ENCODE measurements at places on chromosomes 4 and X.

DNA sequence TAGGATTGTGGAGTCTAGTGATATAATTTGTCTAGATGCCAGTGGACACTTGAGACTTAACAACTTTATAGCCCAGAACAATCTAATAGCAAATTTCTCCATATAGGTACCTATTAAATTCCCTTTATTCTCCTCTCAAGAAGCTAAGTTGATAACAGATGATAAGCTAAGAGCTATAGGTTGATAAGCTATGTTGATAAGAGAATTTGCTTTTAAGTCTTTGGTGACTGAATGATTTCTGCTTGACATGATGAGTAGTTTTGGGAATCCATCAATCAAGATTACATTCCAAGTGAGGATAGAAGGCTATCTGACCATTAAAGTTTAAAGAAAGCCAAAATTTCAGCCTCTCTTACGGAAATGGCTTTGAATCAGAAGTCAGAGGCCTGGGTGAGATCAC, 131.6 kb downstream of the EMCN start:
- no peak for DNase-seq

GRCh38 chrX:75096331-75096730, 59.8 kb downstream of the ABCB7 start:
- DNase-seq: no peak

DNA sequence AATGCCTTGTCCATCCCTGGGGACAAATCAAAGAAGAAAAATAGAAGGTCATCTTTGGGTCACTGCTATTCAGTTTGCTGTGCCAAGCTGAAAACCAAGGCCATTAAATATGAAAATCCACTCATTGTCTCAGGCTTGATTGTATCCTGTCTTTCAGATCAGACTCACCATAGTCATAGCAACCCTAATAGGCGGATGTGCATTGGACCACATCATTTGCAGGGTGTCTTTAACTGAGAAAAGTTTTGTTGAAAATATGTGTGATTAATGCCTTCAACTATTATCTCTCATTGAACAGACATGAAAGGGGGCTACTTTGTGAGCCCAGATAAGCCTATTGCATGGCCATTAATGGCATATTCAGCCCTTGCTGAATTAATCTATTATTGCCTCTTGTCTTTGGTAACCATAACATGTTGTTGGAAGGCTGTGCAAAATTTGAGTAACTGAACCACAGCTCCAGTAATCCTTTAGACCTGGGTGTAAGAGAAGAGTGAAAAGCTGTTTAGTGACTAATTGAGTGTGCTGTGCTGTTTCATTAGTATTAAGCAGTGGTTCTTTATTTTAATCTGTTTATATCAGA, 453.6 kb upstream of the EPHA5 start:
- DNase-seq: no peak

GRCh38 chr4:146179784-146180370, 4.4 kb downstream of the LSM6 start:
- no peak for DNase-seq

GRCh38 chr4:147349193-147349592, 131.7 kb upstream of the EDNRA start:
- DNase-seq: no peak

DNA sequence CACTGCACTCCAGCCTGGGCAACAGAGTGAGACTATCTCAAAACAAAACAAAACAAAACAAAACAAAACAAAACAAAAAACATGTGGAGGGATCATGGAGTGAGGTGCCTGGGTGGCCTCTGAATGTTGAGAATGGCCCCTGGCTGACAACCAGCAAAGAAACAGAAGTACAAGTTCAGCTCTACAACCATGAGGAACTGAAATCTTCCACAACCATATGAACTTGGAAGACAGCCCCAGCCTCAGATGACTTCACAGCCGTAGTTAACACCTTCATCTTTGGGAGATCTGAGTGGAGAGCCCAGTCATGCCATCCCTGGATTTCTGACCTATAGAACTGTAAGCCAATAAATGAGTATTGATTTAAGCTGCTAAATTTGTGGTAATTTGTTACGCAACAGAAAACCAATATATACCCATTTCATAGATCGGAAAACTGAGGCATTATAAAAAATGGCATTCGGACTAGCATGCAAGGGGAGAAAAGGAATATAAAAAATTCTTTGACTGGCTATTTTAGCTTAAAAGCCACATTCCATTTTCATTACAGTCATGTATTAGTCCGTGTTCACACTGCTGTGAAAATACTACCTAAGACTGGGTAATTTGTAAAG, 138.7 kb upstream of the RAPGEF2 start:
- no peak for DNase-seq

DNA sequence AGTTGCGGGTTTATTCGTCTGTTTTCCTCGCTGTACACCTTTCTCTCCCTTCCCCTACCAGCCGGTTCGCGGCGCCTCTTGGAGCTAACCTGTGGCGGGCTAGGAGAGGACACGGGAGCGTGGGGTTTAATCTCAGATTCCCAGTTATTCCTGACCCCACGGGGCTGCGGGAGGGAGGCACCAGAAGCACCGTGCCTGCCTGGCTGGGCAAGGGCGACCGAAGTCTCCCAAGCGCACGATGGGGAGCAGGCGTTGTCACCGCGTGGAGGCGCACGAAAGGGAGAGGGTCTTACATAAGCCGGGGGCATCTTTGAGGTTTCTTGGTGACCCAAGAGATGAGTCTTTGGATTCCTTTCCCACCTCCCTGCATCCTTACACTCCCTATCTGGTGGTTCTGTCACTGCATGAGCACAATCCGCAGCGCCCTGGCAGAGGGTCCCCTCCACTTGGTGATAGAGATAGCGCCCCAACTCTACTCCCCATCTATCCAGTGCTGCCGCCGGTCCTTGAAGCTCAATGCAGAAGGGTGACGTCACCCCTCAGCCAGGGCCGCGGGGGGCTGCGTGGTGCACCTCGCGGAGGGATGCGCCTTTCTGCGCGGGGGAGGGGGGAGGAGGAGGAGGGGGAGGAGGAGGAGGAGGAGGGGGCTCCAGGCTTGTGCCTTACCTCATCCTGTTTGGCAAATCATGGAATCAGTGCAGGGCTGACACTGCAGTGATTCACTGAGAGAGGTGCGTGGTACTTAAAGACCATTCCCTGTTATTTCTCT, 793 bp downstream of the TSPAN7 start:
- peak; percentile 72 for DNase-seq

DNA sequence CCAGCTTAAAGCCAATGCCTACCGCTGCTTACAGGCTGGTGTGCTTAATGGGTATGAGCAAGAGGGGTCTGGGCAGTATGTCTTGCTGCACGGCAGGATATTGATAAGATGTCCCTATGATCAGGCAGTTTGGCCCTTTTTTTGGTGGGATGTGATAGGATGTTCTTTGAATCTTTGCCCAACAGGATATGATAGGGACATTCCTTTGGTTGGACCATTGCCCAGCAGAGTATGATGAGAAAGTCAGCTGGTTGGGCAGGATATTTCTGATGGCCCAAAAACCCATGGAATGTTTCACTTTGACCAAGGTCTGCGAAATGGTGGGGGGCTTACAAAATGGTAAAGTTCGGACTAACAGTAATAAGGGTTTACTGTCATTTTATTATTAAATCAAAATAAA, 1060.6 kb downstream of the STIM2 start:
- DNase-seq: no peak

DNA sequence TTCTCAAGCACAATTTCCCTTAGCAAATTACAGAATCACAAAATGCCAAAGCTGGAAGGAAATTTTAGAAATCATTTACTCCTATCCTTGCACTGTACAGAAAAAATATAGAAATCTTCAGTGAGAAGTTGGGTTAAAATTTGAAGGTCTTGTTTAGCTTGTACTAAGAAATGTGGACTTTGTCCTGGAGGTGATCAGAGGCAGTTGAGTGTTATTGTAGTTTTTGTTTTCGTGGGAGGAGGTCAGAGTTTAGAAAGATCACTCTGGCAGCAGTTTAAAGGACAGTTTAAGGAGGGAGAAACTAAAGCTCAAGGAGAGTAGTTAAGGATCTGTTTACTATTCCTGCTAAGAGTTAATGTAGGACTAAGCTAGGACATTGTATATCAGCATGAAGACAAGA, 54.4 kb upstream of the CXorf51B start:
- no peak for DNase-seq

DNA sequence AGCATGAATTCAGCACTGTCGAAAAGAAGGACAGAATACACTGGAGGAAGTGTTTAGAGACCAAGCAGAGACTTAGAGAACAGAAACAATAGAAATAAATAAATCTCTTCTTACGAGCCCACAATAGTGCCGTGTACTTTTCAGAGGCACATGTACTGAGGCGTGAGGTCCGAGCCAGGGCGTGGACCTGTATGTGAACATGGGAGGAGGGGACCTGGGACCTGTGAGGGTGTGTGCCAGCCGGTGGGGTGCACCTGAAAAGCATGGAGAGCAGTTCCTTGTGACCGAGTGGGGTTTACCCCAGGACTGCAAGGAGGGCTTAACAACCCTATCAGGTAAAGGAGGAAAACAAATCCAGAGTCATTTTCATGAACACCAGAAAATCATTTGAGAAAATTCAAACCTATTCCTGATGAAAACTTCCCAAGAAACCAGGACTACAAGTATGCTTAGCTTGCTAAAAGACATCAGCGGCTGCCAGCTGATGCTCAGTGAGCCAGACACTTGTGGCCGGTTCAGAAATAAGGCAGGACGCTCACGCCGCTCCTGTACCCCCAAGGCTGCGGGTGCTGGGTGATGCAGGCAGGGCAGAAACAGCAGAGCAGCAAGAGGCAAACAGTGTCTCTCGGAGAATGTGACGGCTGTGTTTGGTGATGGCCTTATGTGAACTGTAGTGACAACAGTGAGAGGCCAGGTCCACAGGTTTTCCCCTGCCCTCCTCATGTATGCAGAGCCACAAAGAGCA, 37.1 kb downstream of the NELFA start:
- no peak for DNase-seq

GRCh38 chrX:23901060-23901459, 6.7 kb downstream of the APOO start:
- DNase-seq: no peak

GRCh38 chrX:126701380-126701779, 118.1 kb upstream of the PRR32 start:
- DNase-seq: no peak

- no peak for DNase-seq
Measured at GRCh38 chr4:75678965-75679364, 5.8 kb upstream of the G3BP2 start.

GRCh38 chrX:8738588-8739189, 6.8 kb upstream of the ANOS1 start:
- DNase-seq: peak; percentile 37

DNA sequence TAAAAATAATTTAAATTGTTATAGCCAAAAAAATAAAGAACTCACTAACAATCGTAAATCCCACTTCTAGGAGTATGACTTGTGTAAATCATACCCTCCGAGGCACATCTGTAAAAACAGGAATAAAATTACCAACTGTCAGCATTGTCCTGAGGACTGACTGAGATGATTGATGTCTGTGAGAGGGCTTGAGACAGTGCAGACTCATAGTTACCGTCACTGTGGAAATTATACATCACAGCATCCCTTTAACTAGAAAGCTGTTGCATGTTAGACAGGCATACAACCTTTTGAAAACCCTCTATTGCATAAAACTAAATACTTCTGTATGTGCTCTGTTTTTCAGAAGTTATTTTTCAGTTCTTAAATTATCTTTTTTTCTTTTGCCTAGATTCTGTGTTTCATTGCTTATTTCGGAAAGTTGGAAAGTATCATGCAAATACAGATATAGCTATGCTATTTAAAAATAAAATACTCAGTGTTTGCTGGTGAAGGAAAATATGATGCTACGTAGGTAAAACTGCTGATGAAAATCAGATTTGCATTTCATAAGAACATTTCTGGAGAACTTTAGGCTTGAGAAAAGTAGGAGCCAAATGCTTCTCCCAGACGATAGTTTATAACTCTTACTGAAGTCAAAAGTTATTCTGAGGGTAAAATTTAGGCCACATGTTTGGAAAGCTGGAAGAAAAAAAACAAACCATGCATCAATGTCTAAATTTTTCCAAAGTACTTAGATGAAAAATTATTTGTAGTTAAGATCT, 13.6 kb upstream of the RBPJ start:
- no peak for DNase-seq

DNA sequence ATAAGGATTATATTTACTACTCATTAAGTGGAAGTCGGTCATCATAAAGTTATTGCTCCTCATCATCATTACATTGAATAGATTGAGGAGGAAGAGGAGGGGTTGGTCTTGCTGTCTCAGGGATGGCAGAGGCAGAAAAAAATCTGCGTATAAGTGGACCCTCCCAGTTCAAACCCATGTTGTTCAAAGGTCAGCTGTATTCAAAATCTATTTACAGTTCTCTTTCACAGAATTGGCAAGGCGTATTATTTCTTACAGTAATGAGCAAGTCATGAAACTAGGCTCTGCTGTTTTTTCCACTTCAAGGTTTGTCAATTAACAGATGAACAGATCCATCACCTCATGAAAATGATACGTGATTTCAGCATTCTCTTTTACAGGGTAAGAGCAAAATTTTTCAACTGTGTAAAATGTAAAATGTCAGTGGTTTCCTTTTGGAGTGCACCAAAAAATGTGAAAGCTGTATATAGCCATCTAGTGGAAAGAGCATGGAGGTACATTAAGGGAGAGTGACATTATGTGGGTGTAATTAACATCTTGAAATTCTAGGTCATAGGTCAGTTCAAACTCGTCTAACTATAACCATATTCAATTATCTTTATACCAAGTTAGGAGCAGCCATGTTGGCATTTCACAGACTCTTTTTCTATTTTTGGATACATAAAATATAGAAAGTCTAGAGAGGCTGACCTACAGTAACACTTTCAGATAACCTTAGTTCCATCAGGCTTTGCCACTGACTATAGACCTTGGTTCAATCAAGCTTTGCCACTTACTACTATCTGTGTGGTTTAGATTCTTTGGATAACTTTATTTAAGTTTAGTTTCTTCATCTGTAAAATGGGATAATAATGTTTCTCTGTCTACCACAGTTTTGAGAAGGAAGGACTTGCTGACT, 30.1 kb downstream of the NEIL3 start:
- peak; percentile 8 for DNase-seq

DNA sequence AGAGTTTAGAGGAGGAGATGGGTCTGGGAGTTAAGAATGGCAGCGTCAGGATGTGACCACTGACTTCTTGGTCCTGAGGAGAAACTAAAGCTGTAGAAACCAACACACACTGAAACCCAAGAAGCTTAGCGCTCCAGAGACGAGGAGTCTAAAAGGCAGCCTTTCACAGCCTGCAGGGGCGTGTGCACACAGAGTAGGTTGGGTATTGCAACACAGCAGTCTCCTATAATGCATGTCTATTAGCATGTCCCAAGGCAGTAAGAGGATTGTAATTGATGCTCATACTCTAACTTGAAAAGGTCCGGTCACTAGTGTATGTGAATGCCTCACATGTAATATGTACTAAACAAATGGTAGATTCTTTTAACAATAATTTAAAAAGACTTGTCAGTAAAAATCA, 57.4 kb downstream of the PTTG2 start:
- no peak for DNase-seq

Measured in NCI-H2171 treated with DMSO at 0.1 percent for 48 hours (cell line).